ENCODE measurements at places on chromosomes 11 and 22.
A peak's percentile ranks its signal among the peaks of the same experiment; 100 is the strongest.

DNA sequence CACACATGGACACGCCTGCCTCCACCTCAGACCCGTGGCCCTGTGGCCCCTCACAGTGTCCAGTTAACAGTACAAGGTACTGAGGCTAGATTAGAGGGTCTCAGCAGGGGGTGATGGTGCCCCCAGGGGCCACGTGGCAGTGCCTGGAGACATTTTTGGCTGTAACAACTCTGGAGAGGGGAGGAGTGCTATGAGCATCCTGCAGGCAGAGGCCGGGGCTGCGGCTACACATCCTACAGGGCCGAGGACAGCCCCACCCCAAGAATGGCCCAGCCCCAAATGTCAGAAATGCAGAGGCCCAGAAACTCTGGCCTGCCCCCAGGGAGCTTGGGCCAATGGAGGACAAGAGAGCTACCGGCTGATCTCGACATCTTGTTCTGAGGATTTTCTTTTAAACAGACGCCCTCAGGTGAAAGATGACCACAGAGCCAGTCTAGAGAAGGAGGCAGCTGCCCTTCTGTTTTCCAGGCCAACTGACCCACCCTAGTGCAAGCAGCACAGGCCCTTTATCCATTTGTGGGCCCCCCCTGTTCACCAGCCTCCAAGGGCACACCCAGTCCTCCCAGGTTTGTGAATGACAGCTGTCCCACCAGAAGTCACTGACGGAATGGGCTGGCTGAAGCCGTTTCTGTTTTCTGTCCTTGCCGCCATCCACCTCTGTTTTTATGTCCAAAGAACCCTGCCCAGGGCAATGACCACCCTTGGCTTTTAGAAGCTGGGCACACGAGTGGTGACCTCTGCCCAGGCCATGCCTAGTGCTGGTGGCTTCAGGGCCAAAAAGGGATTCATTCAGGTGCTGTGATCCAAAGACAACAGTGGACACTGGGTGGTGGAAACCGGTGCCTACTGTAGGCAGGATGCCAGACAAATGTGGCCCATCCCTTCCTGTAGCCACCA is 85.2 kb upstream of the LINC01488 start:
- no peak for DNase-seq

DNA sequence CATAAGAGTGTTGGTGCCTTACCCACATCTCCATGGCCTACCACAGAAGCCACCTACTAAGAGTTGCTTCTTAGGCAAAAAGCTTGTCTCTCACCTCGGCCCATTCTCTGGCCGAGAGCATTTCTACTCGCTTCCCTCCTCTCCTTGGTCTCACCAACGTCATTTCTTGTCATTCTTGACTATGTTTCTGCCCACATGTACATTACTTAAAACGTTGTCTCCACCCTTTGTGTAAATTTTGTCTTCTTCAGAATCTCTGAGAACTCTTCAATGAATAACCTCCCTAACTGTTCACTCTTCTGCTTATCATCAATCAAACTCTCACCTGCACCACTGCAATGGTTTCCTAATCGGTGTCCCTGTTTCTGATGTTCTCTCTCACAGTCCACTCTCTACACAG is 20.1 kb downstream of the SOX6 start:
- no peak for DNase-seq

- DNase-seq = no peak
Observed at GRCh38 chr22:37806409-37807333, 1.1 kb upstream of the GCAT start.

GRCh38 chr11:17991783-17992433 is 20.9 kb downstream of the SERGEF start:
- peak; percentile 32 for DNase-seq

- DNase-seq = no peak
Observed at GRCh38 chr22:27791859-27792241, 9.7 kb downstream of the MN1 start.

- no peak for DNase-seq
Observed at GRCh38 chr11:12164061-12165014, 53.9 kb downstream of the MICAL2 start.

DNA sequence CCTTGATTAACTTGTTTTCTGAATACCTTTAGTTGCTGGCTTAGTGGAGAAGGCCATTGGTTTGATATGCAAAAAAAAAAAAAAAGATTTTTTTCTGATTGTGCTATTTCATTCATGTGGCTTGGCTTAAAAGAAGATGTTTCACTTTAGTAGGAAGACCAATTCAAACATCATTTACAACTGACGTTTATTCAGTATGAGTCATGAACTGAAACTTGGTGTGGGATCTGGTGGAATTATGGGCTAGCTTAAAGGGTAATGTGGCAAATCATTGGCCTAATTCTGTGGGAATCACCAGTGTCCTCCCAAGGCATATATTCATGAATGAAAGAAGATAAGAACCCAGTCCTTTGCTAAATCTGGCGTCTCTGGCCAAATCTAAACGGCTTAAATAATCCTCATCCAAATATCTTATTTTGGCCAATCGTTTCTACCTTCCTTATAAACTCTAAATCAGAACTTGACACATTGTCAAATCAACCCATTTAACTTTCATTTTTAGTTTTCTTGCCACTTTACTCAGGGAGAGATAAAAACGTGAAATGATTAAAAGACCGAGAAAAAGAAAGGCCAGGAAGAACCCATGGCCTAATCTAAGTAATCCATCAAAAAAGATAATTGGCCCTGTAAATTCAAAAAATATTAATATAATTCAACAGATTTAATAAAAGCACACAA is 77.0 kb downstream of the DDIAS start:
- DNase-seq = no peak

DNA sequence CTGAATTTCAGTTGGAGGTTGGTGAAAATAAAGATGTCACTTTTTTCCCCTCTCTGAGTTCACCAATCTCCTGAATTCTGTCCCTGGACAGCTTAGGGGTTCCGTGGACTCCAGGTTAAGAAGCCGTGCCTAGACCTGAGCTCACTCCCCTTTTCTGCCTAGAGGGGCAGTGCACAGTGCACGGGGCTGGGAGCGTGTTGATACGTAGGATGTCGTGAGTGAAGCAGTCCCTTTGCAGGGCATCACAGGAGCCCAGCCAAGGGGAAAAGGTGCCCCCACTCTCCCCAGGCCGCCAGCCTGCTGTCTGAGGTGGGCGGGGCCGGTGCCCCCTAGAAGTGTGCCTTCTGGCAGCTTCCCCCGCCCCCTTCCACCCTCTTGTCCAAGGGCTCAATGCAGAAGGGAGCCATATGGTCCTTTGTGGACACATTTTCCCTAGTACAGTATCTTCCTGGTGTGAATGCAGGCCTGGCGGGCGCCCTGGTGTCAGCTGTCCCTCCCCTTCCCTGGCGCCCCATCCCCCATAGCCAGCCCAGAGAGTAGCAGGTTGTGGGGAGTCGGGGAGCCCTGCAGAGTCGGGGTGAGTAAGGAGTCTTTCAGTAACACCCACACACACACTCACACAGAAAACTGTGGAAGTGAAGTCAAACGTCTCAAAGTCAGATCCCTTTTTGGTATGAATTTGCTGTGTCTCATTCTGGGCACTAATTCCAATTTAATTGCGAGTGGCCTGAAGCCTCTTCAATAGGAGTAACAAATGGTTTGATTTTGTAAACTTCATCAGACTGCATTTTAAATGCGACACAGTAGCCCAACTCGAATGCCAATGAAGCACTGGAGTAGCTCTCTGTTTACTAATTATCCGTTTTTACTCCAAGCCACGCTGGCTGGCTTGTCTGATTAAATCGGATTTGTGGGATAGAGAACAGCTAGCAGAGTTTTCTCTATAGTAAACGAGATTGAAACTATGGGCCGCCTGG is 67.5 kb upstream of the NNMT start:
- DNase-seq = no peak

DNA sequence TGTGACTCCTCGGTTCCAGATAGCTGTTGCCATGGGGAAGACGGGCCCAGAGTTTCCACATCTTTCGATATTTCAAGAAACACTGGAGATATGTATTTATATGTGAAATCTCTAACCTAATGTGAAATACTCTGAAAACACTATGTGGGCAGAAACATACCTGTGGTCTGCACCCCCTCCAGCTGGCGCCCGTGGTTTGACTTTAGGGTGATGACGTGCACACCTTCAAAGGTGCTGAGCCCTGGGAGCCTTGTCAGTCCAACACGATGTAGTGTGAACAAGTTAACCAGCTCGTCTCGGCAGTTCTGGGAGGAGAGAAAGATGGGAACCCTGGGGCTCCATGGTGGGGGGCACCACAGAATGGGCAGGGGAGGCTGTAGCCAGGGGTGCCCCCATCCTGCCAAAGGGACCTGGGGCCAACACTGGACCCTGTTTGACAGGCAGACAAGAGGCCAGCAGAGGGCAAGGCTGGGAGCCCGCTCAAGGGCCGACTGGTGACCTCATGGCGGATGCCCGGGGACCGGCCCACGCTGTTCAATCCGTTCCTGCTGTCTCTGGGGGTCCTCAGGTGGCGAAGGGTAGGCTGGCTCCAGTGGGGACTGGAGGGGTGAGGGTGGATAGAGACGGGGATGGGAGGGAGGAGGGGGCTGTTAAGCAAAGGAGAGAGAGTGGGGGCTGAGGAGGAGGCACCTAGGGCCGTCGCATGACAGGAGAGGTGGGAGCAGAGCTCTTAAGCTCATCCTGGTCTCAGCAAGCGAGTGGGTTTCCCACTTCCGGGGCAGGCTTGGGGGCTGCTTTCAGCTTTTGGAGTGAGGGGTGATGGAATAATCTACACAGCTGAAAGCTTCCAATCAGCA is 43.8 kb downstream of the TRIOBP start:
- DNase-seq = no peak

Data from activated T-cell treated with anti-CD3 and anti-CD28 coated beads, Interleukin-2, amount 50 U/mL, for 4 hours (primary cell).